ENCODE measurements at places on chromosomes 1 and 21. TPM values are rescaled to one million over a fixed set of nuclear protein-coding genes. Genes with fewer than 3 reads are reported as not detected.

Gene CD5L
- not detected for polyA plus RNA-seq

Gene CFHR4
- polyA plus RNA-seq: not detected

Gene AADACL3
- polyA plus RNA-seq: not detected

Gene HSPA6
- polyA plus RNA-seq: 0.62 TPM

Gene OPN3
- 52.6 TPM for polyA plus RNA-seq

Gene IBA57
- 0.28 TPM for polyA plus RNA-seq

Gene MTF2
- 38.3 TPM for polyA plus RNA-seq

Gene CDK18
- polyA plus RNA-seq: 0.85 TPM

Gene TMEM269
- not detected for polyA plus RNA-seq

Gene BNIPL
- polyA plus RNA-seq: 0.60 TPM

Gene CDC14A
- 0.83 TPM for polyA plus RNA-seq

Gene BCAN
- polyA plus RNA-seq: 11.1 TPM

Gene LCE2A
- not detected for polyA plus RNA-seq

Gene ELOA
- 8.4 TPM for polyA plus RNA-seq

Gene TRIM45
- 4.1 TPM for polyA plus RNA-seq

Gene TTC39A
- polyA plus RNA-seq: 2.2 TPM

Gene ATP6V1G3
- polyA plus RNA-seq: not detected

Gene GPR52
- not detected for polyA plus RNA-seq

Gene ORC1
- polyA plus RNA-seq: not detected

Gene FBLIM1
- polyA plus RNA-seq: 0.07 TPM

Gene OR6N1
- polyA plus RNA-seq: not detected

Gene VPS45
- 84.4 TPM for polyA plus RNA-seq

Gene SMAP2
- polyA plus RNA-seq: 110 TPM

Gene ADGRB2
- 6.8 TPM for polyA plus RNA-seq

Gene ADCY10
- 0.12 TPM for polyA plus RNA-seq

Gene RAB3B
- 0.21 TPM for polyA plus RNA-seq

Gene LRRC8B
- 12.6 TPM for polyA plus RNA-seq

Gene TRIM46
- polyA plus RNA-seq: 0.73 TPM

Gene JAM2
- polyA plus RNA-seq: 10.5 TPM

Gene CYP4A11
- polyA plus RNA-seq: not detected

Gene CYYR1
- 0.27 TPM for polyA plus RNA-seq

Gene TNFSF4
- polyA plus RNA-seq: not detected

Gene SPRR2G
- not detected for polyA plus RNA-seq

Gene DISP3
- polyA plus RNA-seq: not detected

Gene C1orf167
- polyA plus RNA-seq: not detected

Gene SPATA21
- polyA plus RNA-seq: not detected

Gene ESPN
- polyA plus RNA-seq: 10.1 TPM

Gene AK5
- polyA plus RNA-seq: 62.7 TPM

Gene TTC34
- 0.04 TPM for polyA plus RNA-seq

Gene IGSF5
- 3.5 TPM for polyA plus RNA-seq

Gene OR2L5
- not detected for polyA plus RNA-seq

Gene PER3
- 8.2 TPM for polyA plus RNA-seq

Gene RHOU
- 1.1 TPM for polyA plus RNA-seq

Gene CHAF1B
- 2.4 TPM for polyA plus RNA-seq

Gene UBXN10
- polyA plus RNA-seq: 1.3 TPM

Gene PTPN7
- not detected for polyA plus RNA-seq

Gene UMODL1
- polyA plus RNA-seq: 0.52 TPM

Data from Purkinje cell (primary cell).